ENCODE measurements at places on chromosomes 11 and 22.

DNA sequence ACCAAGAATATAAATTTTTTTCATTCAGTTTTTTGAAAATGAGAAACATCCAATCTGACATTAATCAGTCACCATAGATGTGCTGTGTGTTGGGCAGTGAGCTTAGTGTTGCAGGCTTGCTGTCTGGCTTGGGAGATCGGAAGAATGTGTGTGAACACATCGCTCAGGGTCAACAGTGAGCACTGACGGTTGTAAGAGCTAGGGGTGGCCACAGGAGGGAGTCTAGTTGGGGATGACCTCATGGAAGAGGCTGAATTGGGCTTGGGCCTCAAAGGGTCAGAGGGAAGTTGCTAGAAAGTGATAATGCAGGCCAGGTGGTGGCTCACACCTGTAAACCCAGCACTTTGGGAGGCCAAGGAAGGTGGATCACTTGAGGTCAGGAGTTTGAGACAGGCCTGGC, 375.4 kb downstream of the DDX10 start:
- DNase-seq, result peak; percentile 12

GRCh38 chr11:123302751-123303195, 107.7 kb upstream of the CLMP start:
- DNase-seq, result peak; percentile 77

- no peak for DNase-seq
Observed at GRCh38 chr22:40708177-40708576, 28.9 kb downstream of the MCHR1 start.

- peak; percentile 58 for DNase-seq
Observed at GRCh38 chr22:19942157-19943081, 801 bp upstream of the TXNRD2 start.

DNA sequence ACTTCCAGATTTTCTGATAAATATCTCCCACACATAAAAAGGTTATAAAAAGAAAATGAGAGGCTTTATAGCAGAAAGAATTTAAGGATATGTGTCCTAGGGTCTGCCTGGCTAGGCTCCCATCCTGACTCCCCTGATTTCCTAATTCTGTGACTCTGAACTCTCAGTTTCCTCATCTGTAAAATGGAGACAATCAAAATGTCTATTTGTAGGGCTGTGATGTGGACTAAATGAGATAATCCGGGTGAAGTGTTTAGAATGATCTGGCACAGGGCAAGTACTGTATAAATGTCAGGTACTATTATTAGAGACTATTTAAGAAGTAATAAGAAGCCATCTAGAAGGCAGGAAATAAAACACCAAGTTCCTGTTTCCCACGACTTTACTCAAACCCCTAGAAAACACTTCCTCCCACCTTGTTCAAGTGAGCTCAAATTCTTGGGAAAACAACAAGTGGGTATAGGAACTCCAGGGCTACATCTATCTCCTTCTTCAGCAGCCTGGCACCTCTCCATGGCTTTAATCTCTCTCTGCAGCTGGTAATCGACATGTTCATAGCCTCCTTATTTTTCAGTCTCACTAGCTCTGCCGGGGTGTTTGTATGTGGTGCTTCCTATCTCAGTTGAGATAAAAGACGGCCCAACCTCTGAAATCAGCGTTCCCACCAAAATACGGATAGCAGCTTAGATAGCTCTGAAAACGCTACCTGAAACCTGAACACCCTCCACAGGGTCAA, 6.7 kb downstream of the ASCC2 start:
- no peak for DNase-seq

Data from RPMI7951 (cell line).